RPMI7951 (cell line): ENCODE measurements at places on chromosomes 4 and X.
A peak's percentile ranks its signal among the peaks of the same experiment; 100 is the strongest.

GRCh38 chr4:28391877-28392276, 1531.2 kb downstream of the STIM2 start:
- DNase-seq: no peak

GRCh38 chrX:11261260-11261659, 32.0 kb upstream of the AMELX start:
- DNase-seq: peak; percentile 3

GRCh38 chrX:16629909-16630308, 20.0 kb upstream of the S100G start:
- DNase-seq: no peak

DNA sequence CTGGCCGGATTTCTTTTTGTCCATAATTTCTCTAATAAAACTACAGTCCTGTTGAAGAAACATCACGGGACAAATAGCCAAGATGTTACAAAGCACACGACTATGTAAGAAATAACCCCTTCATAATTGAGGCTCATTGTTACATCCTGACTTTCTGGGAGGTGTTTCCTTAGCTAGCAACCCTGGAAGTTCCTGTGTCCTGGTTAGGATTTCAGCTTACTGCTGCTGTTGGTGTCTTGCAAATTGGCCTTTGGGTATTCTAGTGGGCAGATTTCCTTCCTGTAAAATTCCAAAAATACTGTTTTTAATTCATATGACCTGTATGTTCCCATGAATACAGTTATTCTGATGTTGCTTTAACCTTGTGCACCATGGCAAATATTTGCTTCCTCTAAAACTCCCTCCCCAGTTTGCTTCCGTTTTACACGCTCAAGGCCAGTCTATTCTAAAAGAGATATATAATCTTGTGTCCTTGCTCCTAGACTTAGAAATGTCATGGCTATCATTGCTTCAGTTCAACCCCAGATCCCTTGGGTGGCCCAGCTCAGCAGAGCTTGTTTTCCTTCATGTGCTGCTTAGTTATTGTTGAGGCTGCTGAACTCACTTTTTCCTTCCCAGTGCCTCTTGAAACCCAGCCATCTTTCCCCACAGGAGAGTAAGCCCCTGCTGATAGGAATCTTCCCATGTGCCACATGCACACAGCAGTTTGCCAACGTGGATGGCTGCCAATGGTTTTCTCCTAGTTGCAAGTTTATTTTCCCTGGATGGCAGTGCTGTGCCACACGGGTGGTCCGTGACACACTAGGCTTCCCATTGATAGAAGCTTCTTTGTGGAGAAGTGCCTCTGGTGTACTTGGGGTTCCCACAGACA, 75.8 kb downstream of the TSPAN7 start:
- DNase-seq: peak; percentile 21

- DNase-seq: no peak
Observed at GRCh38 chr4:185797018-185797417, 15.0 kb downstream of the SORBS2 start.

DNA sequence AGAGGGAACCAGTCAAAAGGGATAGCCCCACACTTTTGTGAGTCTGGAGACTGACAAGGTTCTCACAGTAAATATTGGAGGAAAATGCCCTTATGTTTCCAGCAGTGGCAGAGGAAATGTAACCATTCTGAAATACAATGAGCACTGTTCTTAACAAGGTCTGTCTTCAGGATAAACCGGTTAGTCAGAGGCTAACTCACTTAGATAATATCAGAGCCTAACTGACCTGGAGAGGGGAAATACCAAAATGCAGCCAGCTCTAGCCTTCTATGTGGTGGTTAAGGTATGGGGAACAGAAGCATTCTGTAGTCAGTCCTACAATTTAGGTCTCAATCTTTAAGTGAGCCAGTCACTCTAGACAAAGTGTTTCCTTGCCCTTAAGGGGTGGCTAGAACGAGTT, 70.8 kb downstream of the TBCK start:
- DNase-seq: no peak

DNA sequence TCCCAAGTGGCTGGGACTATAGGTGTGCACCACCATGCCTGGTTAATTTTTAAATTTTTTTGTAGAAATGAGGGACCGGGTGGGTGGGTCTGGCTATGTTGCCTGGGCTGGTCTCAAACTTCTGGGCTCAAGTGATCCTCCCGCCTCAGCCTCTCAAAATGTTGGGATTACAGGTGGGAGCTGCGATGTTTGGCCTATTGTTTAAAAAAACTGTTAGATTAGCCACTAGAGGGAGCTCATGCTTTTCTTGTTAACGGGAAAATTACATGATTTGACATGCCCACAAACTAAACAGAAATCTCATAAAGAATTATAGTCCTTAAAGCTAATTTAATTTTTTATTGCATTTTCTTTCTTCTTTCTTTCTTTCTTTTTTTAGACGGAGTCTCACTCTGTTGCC, 5.0 kb upstream of the SDAD1 start:
- peak; percentile 46 for DNase-seq

GRCh38 chr4:620851-621261, 4.5 kb upstream of the PDE6B start:
- no peak for DNase-seq

- no peak for DNase-seq
Observed at GRCh38 chrX:20029728-20030127, 38.9 kb upstream of the BCLAF3 start.

GRCh38 chr4:84499624-84499982, 511 bp upstream of the NKX6-1 start:
- no peak for DNase-seq

- no peak for DNase-seq
Observed at GRCh38 chr4:11467931-11468330, 39.2 kb upstream of the HS3ST1 start.

- DNase-seq: no peak
Observed at GRCh38 chrX:53283567-53283966, 2.2 kb upstream of the IQSEC2 start.

DNA sequence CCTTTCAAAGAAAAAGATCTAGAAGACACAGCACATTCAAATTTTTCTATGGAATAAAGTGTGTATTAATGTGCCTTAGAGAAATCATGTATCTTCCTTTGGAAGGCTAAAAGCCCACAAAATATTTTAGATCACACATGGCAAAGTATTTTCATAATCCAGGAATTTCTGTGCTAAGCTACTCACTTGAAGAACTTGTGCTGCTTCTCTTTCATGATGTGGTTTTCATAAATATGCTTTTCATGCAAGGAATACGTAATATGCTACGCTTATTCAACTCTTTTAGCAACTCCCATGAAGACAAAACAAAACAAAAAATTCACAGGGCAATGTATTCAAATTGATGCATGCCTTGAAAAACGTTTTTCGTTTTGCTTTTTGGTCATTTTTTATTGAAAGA, 125.6 kb downstream of the ARHGAP24 start:
- DNase-seq: no peak

DNA sequence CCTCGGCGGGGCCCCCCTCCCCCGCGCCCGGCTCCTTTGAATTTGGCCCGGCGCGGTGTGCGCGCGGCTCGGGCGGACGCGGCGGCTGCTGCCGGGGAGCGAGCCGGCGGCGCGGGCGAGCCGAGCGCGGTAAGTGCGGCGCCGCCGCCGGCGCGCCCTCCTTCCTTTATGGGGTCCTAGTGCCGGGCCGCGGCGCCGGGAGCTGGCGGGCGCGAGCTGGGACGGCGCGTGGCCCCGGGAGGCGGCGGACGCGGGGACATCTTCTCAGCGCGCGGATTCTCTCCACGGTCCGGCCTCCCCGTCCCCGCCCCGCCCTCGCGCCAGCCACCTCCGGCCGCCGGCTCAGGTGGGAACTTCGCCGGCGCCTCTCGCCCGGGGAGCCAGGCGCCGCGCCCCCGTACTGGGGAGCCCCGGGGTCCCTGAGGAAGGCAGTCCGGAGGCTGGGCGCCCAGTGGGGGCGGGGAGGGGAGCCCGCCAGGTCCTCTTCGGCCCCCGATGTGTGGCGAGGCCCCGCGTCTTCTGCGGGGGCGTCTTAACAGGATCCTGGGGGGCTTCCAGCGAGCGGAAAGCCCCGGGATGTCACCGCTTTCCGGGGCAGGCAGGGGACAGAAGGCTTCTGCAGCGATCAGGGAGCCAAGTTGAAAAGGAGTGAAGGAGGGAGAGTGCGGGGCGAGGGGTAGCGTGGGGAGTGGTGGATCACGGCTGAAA, 98.4 kb upstream of the TENM3 start:
- DNase-seq: no peak

DNA sequence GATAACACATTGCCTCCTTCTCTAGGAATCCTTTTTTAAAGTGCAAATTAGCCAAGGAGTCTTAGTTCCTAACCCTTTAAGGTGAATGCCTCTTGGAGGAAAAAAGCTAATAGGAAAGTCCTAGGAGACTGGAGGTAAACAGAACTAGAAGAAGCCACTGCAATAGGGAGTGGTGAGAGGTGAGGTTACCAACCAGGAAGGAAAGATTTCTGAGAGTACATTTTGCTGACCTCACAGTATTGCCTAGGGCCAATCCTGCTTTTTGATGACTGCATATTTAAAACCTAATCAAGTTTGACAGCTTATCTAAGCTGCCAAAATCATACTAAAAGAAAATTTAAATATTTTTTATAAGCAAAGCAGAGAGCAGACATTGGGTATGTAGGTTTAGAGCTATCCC, 7.3 kb upstream of the CUL4B start:
- no peak for DNase-seq

DNA sequence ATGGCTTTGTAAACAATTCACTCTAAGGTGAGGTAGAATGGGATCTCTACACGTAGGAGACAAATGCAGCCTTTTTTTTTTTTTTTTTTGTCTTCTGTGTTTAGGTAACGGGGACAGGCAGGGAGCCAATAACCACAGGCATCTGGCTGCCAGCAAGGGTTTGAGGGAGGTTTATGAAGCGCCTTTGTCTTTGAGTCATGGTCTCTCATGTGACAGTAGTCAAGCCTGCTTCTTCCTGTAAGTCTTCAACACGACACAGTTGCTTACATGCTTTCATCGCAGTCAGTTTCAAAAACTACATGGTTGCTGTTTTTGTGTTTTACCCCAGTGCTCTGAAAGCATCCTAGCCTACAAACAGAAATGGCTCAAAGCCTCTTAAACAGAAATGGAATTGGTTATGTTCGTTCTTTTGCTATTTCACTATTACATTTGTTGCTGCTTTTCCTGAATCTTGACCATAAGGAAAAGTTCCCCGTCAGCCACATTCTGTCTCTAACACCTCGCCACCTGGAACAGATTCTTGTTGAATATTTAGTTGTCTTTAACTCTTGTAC, 127.8 kb upstream of the METTL14 start:
- peak; percentile 87 for DNase-seq

GRCh38 chrX:41556958-41557357, 109.8 kb downstream of the NYX start:
- no peak for DNase-seq
